C1 segment of cervical spinal cord (tissue), 14 donors: ENCODE measurements at places on chromosomes 1 and 21.

- DNase-seq = no peak
Measured at GRCh38 chr1:201326710-201327109, 43.4 kb downstream of the PKP1 start.

DNA sequence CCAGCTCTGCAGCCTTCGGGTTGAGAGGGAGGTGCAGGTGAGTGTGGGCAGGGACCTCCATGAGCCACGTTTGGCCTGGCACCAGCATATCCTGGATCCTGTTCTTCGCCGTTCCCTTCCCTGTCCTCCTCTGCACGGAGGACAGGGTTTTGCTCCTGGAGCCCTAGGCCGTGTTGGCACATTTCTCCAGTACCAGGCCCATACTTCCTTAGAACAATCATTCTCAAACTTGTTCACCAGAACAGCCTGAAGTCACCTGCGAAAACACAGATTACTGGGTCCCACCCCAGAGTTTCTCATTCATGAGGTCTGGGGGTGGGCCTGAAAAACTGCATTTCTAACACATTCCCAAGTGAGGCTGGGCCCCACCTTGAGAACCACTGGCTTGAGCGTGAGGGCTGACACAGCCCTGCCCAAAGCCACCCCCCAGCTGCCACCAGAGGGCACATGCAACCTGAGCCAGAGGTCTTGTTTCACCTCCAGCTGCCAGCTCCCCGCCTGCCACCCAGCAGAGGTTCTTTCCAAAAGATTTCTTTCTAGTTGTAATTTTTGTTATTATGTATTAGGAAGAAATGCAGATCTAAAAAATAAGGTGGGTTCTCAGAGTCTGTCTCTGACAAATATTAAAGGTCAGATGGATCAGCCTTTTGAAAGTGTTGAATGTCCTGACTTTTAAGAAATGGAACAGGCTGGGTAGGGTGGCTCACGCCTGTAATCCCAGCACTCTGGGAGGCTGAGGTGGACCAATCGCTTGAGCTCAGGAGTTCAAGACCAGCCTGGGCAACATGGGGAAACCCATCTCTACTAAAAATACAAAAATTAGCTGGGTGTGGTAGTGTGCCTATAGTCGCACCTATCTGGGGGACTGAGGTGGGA is 39.6 kb upstream of the LDLRAP1 start:
- DNase-seq = no peak

DNA sequence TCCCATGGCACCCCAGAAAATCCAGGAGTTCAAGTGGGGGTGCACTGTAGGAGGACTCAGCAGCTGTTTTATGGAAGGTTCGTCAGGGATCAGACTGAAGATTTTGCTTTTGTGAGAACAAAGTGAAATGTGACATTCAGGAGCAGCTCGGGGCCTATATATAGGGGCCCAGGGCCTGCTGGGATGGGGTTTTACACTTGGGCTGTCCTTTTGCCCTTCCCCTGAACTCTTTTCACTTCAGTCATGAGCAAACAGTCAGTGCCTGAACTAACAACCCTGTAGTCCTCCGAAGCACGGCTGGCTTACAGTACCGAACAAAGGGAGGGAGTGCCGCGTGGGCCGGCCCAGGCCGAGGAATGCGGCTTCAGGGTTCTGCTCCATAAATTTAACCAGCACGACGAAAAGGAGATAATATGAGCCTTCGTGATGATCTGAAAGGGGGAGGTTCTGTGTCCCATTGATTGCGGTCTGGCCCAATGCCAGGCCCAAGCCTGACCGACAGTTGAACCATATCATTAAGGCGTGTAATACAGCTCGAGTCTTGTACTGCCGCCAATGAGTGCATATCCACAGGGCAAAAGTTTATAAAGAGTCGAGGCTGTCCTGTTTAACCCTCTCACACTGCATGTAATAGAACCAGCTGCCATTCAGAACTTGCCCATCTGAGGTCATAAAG is 139.9 kb downstream of the DHRS3 start:
- DNase-seq = no peak

GRCh38 chr1:245673881-245674414 is 519.2 kb downstream of the KIF26B start:
- DNase-seq = no peak

DNA sequence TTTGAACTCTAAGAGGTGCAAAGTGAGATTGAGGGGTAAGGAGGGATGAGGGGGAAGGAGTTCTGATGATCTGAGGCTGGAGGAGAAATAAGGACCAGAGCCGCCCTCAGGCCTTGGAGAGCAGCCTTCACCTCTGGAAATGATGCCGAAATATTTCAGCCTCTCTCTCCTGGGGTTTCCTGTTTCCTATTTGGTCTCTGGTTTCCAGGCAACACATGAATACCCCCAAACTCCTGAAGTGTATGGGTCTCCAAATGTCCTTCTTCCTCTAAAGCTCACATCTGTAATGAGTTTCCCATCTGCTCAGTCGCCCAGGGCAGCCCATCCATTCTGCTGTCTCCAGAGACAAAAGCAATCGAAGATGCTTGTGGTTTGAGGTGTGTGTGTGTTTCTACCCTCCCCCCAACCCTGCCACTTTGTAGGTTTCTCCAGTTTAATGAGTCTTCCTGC is 52.0 kb upstream of the FAM20B start:
- no peak for DNase-seq

DNA sequence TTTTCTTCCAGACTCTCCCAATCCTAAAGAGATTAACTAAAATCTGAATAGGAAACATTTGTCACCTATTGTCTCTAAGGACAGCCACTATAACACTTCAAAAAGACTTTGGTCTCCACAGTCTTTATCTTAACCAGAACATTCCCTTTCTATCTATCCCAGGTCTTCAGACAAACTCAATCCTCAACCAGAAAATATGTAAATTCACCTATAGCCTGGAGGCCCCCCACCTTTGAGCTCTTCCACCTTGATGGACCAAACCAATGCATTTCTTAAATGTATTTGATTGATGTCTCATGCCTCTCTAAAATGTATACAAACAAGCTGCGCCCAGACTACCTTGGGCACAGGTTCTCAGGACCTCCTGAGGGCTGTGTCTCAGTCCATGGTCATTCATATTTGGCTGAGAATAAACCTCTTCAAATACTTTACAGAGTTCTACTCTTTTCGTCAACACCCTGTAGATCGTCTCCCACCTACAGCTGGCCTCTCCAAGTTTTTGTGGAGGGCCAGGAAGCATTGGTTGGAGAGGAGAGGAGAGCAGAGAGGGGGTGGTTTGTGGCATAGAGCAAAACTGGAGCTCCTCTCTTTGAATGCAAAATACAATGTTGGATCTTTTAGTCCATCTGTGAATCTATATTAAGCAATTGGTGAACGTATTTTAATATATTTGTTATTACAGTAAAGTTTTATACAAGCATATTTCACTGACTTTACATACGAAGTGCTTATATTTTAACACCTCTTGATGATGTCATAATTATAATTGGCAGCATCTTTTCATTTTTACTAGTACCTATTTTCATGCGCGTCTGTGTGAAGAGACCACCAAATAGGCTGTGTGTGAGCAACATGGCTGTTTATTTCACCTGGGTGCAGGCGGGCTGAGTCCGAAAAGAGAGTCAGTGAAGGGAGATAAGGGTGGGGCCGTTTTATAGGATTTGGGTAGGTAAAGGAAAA is 230.7 kb upstream of the DUSP10 start:
- no peak for DNase-seq

GRCh38 chr1:212950243-212951125 is at the start of gene VASH2:
Gene VASH2, plus strand, starts transcription at chr1:212950541. Its CDS starts 1,002 bp downstream, at chr1:212951543.
- peak; percentile 40 for DNase-seq

DNA sequence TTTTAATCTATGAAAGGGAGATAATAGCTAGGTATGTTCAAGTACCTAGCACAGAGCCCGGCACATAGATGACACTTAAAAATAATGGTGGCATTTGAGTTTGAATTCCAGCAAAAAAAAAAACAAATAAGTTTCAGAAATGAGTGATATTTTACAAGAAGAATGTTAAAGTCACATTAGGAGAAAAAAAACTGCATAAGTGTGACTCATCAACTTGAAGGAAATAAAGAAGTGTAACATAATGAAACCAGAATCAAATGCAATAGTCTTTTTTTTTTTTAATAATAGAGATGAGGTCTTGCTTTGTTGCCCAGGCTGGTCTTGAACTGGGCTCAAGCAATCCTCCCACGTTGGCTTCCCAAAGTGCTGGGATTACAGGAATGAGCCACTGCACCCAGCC is 17.1 kb downstream of the DNASE2B start:
- no peak for DNase-seq

GRCh38 chr1:245901037-245901436 is 606.0 kb downstream of the SMYD3 start:
- no peak for DNase-seq

GRCh38 chr1:228752258-228752657 is 17.0 kb downstream of the RHOU start:
- DNase-seq = no peak

DNA sequence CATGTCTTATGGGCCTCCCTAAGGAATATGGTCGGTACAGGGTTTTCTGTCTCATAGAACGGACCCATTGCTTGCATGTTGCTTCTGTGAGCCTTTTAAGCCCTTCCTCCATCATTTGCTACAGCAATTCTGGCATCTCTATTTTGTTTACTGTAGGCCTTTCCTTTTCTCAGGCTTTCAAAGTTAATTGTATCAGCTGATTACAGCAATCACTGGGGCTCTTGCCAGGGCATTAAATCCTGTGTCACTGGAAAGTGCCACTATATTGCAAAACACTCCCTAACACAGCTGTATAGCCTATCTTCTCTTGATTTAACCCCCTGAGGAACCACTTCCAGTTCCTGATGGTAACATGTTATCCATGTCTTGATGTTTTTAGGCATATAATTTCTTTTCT is 156.5 kb downstream of the PDE4B start:
- no peak for DNase-seq

GRCh38 chr1:8473121-8473875 is 155.4 kb downstream of the SLC45A1 start:
- no peak for DNase-seq

- DNase-seq = peak; percentile 52
Measured at GRCh38 chr1:39268112-39268581, 63.7 kb downstream of the MACF1 start.

GRCh38 chr1:227428803-227429202 is 110.5 kb upstream of the CDC42BPA start:
- no peak for DNase-seq

GRCh38 chr1:192311281-192311680 is 5.5 kb upstream of the RGS21 start:
- no peak for DNase-seq

DNA sequence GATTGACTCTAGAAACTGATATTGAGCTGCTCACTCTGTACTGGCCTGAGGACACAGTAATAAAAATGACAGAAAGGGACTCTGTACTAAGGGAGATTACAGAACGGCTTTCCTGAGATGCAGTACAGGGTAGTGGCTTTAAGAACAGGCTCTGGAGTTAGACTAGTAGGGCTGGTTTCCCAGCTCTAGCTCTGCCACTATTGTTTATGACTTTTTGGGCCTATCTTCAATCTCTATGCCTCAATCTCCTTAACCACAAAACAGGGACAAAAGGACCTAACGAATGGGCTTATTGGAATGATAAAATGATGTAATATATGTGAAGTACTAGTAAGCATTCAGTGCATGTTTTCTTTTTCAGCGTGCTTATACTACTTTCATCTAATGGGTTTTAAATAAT is 1.4 kb downstream of the DEPDC1 start:
- no peak for DNase-seq

GRCh38 chr1:32984090-32984454 is 19.5 kb upstream of the RNF19B start:
- no peak for DNase-seq

DNA sequence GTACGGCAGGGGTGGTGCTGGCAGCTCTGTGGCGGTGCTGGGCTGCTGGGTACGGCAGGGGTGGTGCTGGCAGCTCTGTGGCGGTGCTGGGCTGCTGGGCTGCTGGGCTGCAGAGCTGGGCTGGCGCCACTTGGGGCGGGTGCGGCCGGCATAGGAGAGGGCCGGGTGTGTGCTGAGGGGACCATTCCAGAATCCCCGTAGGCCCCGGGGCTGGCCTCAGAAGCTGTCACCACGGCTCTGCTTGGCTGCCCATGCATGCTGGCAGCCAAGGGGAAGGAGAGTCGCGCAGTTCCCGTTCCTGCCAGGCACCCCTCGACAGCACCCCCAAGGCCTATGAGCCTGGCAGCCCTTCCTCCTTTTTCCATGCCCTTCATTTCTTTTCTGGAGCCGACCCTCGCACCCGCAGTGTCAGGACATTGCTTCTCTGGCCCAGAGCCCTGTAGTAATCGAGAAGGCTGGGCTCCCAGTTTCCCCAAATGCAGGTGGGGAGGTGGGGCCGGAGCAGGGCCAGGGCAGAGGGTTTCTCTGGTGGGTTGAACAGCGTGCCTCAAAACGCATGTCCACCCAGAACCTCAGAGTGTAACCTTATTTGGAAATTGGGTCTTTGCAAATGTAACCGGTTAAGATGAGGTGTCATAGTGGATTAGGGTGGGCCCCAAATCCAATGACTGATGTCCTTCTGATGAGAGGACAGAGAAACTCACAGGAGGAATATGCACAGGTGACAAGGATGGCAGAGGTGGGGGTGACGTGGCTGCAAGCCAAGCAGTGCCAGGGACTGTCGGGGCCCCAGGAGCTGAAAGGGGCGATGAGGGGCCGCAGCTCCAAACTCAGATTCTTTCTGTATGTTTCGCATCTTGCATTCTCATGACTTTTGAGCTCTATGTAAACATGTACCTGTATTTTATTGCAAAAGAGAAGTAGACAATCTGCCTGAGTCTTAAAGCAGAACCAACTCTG is 71.0 kb upstream of the ACTRT2 start:
- no peak for DNase-seq
